D721Med (cell line): ENCODE measurements at places on chromosomes 7 and 10.

DNA sequence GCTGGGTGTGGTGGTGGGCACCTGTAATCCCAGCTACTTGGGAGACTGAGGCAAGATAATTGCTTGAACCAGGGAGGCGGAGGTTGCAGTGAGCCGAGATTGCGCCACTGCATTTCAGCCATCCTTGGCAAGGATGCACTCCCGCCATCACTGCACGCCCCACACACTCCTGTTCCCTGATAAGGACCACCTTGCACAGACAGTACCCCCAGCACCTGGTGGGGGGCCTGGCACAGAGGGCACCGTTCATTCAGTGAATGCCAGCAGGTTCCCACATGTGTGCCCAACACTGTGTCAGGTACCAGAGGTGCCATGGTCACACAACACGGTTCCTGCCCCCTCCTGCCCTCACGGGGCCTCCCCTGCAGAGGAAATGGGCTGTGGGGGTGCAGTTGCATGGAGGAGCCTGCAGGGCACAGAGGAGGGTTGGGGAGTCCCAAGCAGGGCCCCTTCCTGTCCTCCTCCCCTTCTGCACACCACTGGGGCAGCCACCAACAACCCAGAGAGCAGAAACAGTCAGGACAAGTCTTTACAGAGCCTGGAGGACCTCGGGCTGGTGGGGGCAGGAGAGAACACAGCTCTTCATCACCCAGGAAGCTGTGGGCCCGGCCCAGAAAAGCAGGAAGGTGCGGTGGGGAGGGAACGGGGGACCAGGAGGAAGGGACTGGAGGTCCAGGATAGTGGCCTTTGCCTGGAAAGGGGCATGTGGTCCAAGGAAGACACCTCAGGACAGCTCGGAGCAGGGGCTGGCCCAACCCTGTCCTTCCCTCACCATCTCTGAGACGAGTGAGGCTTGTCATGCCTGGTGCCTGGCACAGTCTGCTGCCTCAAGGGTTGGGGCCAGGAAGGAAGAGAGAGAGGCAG, 7.1 kb downstream of the CRYGN start:
- no peak for DNase-seq

DNA sequence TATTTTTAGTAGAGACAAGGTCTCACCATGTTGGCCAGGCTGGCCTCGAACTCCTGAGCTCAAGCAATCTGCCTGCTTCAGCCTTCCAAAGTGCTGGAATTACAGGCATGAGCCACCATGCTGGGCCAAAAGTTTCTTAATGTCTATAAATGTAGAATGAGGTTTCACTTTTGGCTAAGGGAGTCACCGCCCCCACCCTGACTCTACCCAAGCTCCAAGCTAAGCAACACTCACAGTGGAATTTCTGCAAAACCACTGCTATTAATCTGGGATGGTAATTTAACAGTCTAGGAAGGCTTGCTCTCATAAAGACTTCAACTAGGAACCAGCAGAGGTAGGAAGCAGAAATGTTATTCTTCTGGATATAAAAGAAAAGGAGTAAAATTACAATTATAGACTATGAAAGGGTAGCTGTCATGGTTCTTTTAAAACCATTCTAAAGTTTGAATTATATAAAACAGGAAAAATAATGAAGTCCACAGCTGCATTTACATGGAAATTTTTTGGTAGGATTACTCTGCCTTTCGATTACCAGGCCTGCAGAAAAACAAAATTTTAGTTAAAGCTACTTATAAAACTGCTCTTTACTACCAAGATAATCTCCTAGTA, 211.6 kb downstream of the SFMBT2 start:
- no peak for DNase-seq

GRCh38 chr7:72710983-72711382, 117.0 kb downstream of the TYW1B start:
- no peak for DNase-seq

- no peak for DNase-seq
Measured at GRCh38 chr7:111264981-111265380, 174.1 kb downstream of the LRRN3 start.

DNA sequence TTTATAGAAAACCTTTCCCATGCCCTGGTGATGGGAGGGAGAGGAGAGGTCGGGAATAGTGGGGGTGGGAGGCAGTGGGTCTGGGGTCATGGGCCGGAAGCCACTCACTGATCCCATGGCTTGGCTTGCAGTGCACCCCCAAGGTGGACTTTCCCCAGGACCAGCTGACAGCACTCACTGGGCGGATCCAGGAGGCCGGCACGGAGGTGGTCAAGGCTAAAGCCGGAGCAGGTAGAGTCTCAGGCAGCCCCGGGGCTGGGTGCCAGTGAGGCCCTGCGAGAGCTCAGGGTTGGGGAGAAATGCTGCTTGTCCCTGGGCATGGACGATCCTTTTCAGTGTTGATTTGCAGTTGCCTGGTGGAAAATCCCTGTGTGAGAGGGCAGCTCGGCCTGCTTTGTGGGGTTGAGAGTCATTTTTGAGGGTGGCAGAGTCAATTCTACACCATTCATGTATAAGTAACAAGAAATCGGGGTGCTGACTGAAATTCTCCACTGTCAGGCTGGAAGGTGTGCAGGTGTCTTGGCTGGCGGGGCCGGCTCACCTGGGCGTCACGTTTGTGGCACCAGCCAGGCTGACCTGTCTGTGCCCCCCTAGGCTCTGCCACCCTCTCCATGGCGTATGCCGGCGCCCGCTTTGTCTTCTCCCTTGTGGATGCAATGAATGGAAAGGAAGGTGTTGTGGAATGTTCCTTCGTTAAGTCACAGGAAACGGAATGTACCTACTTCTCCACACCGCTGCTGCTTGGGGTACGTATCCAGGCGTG, 16.5 kb downstream of the MDH2 start:
- DNase-seq: no peak

DNA sequence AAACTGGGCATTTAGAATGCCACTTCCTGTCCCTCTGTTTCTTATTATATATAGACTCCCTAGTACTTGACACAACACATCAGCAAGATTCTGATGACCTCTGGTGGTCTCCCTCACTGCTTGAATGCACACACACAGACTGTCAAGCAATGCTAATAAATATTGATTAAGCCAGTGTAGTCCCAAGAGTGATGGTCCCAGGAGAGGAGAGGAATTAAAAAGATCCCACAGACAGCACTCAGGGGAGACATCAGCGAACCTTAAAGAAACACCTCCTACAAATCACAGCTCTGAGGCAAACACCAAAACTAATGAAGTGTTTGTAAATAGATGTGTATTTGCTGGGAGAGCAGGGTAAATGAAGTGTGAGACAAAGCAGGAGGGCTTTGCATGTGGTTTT, 1291.2 kb downstream of the XPNPEP1 start:
- no peak for DNase-seq

- no peak for DNase-seq
Measured at GRCh38 chr7:12727455-12728191, 40.2 kb downstream of the ARL4A start.

DNA sequence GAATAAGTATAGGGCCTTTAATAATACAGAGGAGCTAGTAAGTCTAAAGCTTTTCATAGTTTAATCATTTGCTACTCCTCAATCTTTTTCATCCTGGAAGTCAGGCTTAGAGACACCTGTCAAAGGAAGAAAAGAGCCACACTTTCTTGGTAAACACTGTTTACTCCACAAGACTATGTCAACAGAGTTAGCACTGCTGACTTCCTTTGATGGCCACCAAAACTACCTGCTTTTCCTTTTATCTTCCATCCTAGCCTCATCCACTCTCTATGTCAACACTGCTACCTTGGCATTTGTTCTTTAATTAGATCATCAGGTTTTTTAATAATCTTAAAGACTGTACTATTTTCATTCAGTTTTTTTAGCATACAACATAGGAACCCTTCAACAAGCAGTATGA, 106.2 kb downstream of the ELAPOR2 start:
- DNase-seq: no peak

- DNase-seq: no peak
Measured at GRCh38 chr7:102055181-102055976, 231.3 kb upstream of the SH2B2 start.

GRCh38 chr7:45156516-45157272, 897 bp upstream of the RAMP3 start:
- DNase-seq: no peak
